ENCODE measurements at places on chromosomes 6 and 20.
A peak's percentile ranks its signal among the peaks of the same experiment; 100 is the strongest.

DNA sequence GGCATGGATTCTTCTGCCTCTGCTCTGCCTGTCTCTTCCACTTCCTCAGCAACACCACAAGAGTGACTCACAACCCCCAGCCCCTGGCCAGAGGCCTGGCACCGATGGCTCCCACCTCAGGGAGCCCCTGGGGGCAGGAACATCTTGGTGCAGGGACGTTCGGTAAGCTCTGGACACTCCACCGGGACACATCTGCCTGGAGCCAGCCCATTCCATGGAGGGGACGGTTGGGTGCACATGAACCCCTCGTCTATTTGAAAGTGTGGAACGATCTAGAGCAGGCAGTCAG lies 246.5 kb downstream of the ERMARD start:
- DNase-seq: no peak

GRCh38 chr20:50273601-50274491 lies 83.2 kb downstream of the CEBPB start:
- DNase-seq: no peak

DNA sequence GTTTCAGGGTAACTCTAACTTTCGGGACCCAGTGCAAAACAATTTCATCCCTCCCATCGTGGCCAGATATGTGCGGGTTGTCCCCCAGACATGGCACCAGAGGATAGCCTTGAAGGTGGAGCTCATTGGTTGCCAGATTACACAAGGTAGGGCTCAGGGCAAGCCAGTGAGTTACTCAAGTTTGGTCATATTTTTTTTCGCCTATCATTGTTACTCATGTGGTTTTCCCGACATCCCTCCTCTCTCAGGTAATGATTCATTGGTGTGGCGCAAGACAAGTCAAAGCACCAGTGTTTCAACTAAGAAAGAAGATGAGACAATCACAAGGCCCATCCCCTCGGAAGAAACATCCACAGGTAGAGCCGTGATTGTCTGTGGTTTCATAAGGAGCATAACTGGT lies 58.2 kb downstream of the DCBLD1 start:
- DNase-seq: no peak

DNA sequence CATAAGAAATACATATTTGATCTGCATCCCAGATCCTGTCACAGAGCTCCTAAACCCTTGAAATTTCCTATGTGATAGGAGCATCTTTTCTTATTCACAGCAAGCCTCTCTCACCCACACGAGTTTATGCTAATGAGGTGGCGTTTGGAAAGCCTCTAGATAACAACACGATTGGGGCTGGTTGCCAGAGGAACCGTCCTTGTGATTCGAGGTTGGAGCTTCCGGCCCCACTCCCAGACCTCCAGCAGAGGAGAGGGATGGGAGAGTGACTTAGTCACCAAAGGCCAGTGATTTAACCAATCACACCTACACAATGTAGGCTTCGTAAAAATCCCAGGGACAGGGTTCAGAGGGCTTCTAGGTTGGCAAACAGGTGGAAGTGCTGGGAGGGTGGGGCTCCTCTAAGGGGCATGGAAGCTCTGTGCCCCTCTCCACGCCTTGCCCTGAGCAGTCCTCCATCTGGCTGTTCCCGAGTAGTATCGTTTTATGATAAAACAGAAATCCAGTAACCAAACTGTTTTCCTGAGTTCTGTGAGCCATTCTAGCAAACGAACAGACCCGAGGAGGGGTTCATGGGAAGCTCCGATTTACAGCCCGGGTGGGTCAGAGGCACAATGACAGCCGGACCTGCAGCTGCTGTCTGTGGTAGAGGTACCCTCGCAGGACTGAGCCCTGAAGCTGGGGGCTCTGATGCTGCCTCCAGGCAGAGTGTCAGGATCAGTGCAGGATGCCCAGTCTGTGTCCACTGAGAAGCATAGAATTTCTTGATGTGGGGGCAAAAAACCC lies 238.1 kb upstream of the ARID1B start:
- DNase-seq: no peak

- DNase-seq: no peak
Measured at GRCh38 chr6:100482698-100483097, 18.0 kb upstream of the SIM1 start.

- peak; percentile 78 for DNase-seq
Measured at GRCh38 chr6:112956696-112957535, 609.8 kb downstream of the RFPL4B start.

DNA sequence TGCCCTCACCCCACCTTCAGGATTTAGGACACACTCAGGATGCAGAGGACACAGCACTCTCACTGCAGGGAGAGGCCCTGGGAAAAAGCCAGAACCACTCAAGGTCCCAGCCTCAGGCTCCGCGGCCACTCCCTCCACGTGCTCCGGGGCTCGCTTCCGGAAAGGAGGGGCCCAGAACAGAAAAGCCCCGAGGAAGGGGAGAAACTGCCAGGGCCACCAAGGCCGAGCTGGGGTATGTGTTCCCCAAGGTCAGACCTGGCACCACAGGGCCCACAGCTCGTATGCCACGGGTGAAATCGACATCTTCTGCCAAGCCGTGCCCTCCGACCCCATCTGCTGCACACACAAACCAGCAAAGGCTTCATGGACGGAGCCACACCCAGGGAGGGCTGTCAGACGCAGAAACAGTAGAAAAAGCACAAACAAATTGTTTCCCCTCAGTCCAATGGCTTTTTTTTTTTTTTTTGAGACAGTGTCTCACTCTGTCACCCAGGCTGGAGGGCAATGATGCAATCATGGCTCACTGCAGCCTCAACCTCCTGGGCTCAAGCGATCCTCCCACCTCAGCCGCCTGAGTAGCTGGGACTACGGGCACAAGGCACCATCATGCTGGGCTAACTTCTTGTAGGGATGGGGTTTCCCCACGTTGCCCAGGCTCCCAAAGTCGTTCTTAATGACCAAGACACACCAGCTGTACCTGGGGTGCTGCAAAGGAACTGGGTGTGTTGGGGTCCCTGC lies 33.4 kb downstream of the SLC2A4RG start:
- DNase-seq: no peak

DNA sequence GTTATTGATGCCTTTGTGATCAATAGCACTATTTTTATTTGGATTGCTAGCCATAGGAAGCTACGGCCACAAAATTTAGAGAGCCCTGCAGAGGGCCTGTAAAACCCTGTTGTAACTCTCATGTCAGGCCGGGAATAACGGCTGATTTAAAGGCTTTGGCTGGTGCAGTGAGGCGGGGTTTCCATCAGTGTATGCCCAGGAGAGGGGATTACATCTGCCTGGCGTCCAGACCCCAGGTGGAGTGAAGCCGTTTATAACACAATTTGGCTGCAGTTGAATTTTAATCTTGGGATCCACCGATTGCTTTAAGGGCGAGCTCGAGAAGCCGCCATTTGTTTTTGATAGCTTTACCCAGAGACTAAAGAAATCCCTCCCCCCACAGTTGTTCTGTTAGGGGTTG lies 29.1 kb upstream of the APCDD1L start:
- DNase-seq: no peak

- DNase-seq: no peak
Measured at GRCh38 chr6:296151-297122, 4.2 kb downstream of the DUSP22 start.

- DNase-seq: no peak
Measured at GRCh38 chr20:2606507-2607006, 45.9 kb upstream of the NOP56 start.

DNA sequence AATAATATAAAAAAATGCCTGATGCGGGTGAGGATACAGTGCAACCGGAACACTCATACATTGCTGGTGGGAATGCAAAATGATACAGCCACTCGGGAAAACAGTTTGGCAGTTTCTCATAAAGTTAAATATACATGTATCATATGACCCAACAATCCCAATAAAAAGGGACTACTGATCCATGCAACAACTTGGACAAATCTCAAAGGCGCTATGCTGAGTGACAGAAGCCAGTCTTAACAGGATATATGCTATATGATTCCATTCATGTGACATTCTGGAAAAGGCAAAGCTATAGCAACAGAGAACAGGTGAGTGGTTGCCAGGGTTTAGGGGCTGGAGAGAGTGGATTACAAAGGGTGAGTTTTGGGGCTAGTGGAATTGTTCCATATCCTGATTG lies 170.2 kb upstream of the MLN start:
- no peak for DNase-seq
